Mammary epithelial cell (primary cell): ENCODE measurements at places on chromosomes 3 and 15.

GRCh38 chr3:12175137-12175593, 16.5 kb upstream of the TIMP4 start:
- no peak for DNase-seq

- DNase-seq: peak; percentile 40
Measured at GRCh38 chr3:9951962-9952805, at the start of gene PRRT3. Gene PRRT3 (minus strand): TSS chr3:9952408. CDS start chr3:9950115, 2,293 bp downstream.

DNA sequence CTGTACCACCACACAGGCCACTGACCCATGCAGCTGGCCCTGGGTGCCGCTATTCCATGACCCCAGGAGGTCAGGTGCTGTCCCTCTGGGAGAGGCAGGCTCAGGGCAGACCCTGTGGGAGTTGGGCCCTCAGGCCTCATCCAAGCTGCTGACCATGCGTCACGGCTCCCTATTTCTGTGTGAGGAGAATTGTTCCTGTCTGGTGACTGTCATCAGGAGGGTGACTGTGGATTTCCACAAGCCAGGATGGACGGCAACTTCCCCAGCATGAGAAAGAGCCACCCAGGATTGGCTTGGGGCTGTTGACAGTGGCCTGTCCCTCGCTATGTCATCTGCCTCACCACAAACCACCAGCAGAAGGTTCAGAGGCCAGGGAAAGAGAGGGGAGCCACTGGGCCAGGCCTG, 41.4 kb downstream of the ZDHHC19 start:
- DNase-seq: no peak

- peak; percentile 29 for DNase-seq
Measured at GRCh38 chr15:57146506-57147201, 228.2 kb downstream of the TCF12 start.
